Frontal cortex (tissue), 4 donors: ENCODE measurements at places on chromosomes 3 and 15. TPM values are rescaled to one million over a fixed set of nuclear protein-coding genes. Genes with fewer than 3 reads are reported as not detected.

Gene FMN1
- 1.2 TPM for total RNA-seq

DNA sequence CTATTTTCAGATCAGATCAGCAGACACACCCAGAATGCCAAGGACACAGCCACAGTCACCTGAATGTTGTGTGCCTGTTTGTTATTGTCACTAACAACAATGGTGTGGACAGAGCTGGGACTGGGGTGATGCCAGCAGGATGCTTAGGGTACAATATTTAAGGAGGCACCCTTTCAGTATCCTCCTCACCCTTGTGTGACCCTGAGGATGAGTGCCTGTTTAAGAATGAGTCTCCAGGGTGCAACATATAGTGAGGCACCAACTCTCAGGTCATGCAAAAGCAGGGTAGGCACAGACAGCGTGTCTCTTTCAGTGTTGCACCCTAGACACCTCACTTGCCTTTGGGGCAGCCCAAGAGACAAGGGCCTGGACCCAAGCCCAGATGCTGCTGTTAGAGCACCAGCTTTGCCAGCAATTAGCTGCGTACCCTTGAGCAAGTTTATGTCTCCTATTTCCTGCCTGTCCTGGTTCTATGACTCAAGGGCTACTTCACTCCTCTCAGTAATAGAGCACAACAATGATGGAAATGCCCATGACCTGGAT is 122.6 kb downstream of the AQP9 start:
- no peak for DNase-seq

GRCh38 chr15:27448986-27449385 is 478.0 kb downstream of the GABRG3 start:
- DNase-seq, result no peak

DNA sequence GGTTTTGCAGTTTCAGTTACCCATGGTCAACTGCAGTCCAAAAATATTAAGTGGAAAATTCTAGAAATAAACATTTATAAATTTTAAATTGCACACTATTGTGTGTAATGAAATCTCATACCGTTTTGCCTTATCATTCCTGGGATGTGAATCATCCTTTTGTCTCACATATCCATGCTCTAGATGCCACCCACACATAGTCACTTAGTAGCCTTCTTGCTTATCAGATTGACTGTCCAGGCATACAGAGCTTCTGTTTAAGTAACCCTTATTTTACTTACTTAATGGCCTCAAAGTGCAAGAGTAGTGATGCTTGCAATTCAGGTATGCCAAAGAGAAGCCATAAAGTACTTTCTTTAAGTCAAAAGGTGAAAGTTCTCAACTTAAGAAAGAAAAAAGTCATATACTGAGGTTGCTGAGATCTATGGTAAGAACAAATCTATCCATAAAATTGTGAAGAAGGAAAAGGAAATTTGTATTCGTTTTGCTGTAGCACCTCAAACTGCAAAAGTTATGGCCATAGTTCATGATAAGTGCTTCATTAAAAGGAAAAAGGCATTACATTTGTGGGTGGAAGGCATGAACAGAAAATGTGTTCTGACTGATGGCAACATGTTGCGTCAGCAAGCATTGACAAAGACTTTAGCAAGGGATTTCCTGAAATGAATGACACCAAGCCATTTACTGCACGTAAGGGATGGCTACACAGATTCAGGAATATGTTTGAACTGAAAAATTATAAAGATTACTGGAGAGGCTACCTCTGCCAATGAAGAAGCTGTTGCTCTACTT is 43.8 kb downstream of the SPATA16 start:
- no peak for DNase-seq

- DNase-seq, result no peak
These were observed 88.5 kb upstream of the MYZAP start for GRCh38 chr15:57503051-57503702.
